Stimulated activated naive CD8-positive, alpha-beta T cell treated with anti-CD3 and anti-CD28 coated beads, Interleukin-15, Interleukin-2, amounts not matched to agents 100 U/mL and 50 U/mL, for 24 hours (primary cell): ENCODE measurements at places on chromosomes 3 and 15.

DNA sequence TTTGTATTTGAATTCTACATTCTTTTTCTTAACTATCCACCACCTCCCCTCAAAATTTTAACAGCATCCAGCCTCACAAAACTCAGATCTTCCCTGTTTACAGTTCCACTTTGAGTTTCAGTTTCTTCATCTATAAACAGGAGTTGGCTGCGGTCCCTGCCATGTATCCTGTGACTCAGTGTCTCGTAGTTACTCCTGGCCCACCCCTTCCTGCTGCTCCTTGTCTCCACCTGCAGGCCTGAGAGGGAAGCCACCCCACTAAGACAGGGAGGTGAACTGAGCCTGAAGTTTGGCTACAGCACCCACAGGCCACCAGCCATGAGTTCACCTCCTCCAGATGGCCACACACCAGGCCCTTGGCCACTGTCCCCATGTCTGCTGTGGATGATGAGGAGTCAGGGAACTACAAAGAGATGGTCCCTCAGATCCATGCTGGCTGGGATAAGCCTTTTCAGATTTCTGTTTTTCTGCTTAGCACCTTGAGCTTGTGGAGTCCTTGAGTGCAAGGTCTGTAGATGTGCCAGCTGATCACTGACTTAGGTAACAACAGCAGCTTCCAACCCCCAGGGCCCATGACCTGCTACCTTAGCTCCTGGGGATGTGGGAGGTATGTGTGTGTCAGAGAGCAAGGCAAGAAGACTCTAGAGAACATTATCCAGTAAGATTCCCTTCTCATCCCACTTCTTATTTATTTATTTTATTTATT is 37.5 kb downstream of the CD86 start:
- DNase-seq, result peak; percentile 71

GRCh38 chr3:120280026-120280425 is 5.0 kb downstream of the GPR156 start:
- no peak for DNase-seq

- DNase-seq, result no peak
Observed at GRCh38 chr3:134885877-134886621, 91.0 kb downstream of the EPHB1 start.

GRCh38 chr3:114712728-114713492 is 419.1 kb downstream of the TIGIT start:
- DNase-seq, result no peak
